SHP77 treated with DMSO at 0.1 percent for 48 hours (cell line): ENCODE measurements at places on chromosomes 2 and 18.

GRCh38 chr2:145984580-145984979, 1464.7 kb upstream of the ZEB2 start:
- DNase-seq = no peak

GRCh38 chr2:129747500-129748125, 231.9 kb upstream of the RAB6C start:
- DNase-seq = no peak

GRCh38 chr2:130241041-130241707, 42.9 kb upstream of the TUBA3E start:
- no peak for DNase-seq

- no peak for DNase-seq
These were observed 242.0 kb downstream of the CALCRL start for GRCh38 chr2:187206071-187206470.

- no peak for DNase-seq
These were observed 10.6 kb downstream of the NCKAP5 start for GRCh38 chr2:133557614-133558013.

DNA sequence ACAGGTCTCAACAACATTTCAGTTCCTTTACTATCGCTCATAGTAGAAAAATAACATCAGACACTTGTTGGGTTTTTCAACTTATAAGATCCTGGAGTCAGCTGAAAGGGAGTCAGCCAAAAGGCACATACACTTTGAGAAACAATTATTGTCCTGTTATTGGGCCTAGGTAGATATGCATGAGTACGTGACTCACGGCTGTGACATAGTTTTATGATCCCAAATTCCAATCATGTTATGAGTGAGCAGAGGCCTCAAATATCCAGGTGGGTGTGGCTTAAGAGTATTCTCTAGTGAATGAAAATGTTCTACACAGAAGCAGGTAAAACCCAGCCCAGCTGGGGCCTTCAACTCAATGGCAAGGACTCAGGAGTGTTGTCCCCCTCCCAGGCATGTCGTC, 27.2 kb downstream of the SERPINB8 start:
- no peak for DNase-seq

DNA sequence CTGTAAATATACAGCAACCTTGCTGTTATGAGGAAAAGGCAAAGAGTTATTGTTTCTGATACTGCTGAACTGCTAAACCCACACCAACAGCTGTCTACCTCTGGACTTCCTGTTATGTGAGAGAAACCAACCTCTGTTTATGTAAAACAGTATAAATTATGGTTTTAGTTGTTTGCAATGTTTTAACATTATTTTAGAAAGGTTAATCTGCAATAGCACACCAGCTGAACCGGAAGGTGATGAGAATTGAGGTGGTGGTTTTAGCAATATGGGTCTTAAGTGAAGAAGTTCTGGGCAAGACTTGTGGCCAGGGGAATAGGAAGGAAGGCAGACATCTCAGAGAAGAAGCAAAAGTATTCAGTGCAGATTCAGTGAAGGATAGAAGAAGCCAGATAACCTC, 237.8 kb downstream of the PLCL1 start:
- DNase-seq = no peak

- no peak for DNase-seq
These were observed 81.2 kb upstream of the TXNDC2 start for GRCh38 chr18:9804517-9805104.

DNA sequence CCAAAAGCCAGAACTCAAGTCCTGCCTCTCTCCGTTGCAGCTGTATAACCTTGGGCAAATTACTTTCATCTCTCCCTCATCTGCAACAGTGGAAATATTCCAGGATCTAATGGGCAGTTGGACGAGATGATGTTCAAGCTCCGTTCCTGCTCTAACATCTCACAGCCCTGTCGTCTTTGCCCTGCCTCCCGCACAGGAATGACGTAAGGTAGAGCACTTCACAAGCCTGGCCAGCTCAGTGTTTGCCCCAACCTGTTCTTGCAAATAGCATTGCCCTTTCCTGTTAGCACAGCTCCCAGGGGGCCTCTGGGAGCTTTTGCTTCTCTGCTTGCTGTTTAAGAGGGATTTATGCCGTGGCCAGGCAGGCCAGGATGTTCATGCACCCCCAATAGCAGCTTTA, 107.9 kb downstream of the KLHL29 start:
- DNase-seq = peak; percentile 57

DNA sequence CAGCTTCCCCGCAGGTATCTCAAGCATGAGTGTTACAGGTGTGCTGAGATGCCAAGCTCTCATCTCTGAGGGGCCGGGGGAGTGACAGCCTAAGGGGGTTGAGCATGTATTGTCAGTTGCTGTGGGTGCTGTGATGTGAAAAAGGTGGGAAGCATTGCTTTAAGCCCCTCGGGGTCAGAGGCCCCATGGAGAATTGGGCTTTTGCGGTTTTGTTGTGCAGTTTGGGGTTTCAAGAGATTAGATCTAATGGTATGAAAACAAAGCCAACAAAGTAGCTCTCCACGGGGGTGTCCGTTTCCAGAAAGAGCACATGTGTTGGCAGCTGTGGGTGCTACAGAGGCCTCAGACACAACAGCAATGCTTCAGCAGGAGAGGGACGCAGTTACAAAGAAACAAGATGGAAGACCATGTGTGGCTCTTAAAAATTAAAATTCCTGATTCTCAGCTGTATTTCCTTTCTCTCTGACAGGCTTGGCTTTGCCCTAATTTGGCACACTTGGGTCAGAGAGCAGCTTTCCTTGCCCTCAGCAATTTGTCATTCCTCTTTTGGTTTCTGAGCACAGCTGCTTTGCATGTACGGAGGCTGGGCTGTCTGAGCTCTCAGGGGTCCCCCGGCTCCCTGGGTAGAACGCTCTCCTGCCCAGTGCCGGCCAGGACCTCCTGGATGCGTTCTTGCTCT, 69.9 kb downstream of the TMEM247 start:
- DNase-seq = no peak

GRCh38 chr2:3172265-3172935, 205.2 kb downstream of the EIPR1 start:
- DNase-seq = no peak

- no peak for DNase-seq
These were observed 76.4 kb upstream of the TTC39C start for GRCh38 chr18:23938043-23938756.

DNA sequence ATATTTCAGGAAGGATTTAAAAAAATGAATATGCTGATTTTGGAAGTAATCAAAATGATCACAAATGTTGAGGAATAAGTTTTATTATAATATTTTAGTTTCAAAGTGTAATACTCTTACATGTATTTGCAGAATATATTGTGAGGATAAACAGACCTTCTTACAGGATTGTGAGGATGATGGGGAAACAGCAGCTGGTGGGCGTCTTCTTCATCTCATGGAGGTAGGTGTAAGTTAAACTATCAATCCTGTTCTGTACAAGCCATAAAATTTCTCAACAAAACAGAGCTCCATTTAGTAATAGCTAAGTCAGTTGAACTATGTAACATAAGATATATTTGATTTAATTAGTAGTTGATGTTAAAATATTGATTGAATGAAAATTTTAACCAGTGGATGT, 12.5 kb upstream of the HRH4 start:
- no peak for DNase-seq

- DNase-seq = no peak
These were observed 174.0 kb downstream of the CCDC85A start for GRCh38 chr2:56357655-56358295.

GRCh38 chr2:42795841-42796301, 3.5 kb upstream of the HAAO start:
- no peak for DNase-seq
